A549 treated with RU486 at 1 μM for 4 hours (cell line): ENCODE measurements at places on chromosomes 13 and 19. TPM values are rescaled to one million over a fixed set of nuclear protein-coding genes. Genes with fewer than 3 reads are reported as not detected.

The C13orf46 gene
- total RNA-seq, result 0.05 to 0.27 TPM (median 0.14 TPM) in 5 replicates

The POSTN gene
- 0.07 to 0.19 TPM (median 0.10 TPM) in 4 of 5 replicates, not detected in the other for total RNA-seq

The CCL25 gene
- total RNA-seq, result not detected in 5 replicates

The DZIP1 gene
- total RNA-seq, result 12.6 to 14.7 TPM (median 13.6 TPM) in 5 replicates

The NTN5 gene
- total RNA-seq, result 0.19 to 0.30 TPM (median 0.23 TPM) in 5 replicates

The STOML3 gene
- not detected in 5 replicates for total RNA-seq

The MED29 gene
- total RNA-seq, result 59.2 to 65.9 TPM (median 63.2 TPM) in 5 replicates

The CASP14 gene
- not detected in 5 replicates for total RNA-seq
